ENCODE measurements at places on chromosomes 12 and 14.

GRCh38 chr14:50013198-50013918 is 103.0 kb downstream of the VCPKMT start:
- no peak for DNase-seq

GRCh38 chr12:102726686-102727085 is 190.4 kb downstream of the PAH start:
- no peak for DNase-seq

GRCh38 chr12:4446335-4446734 is 720 bp upstream of the FGF6 start:
- DNase-seq, result no peak

DNA sequence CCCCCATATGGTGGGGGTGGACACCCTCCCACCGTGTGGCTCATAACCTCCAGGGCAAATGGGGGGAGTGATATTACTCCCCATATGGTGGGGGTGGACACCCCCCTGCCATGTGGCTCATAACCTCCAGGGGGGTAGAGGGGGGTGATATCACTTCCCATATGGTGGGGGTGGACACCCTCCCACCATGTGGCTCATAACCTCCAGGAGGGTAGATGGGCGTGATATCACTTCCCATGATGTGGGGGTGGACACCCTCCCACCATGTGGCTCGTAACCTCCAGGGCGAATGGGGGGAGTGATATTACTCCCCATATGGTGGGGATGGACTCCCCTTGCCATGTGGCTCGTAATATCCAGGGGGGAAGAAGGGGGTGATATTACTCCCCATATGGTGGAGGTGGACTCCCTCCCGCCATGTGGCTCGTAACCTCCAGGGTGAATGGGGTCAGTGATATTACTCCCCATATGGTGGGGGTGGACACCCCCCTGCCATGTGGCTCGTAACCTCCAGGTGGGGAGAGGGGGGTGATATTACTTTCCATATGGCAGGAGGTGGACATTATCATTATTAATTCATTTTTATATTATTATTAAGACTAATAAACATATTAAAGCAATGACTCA is 51.2 kb upstream of the OXA1L start:
- DNase-seq, result no peak

DNA sequence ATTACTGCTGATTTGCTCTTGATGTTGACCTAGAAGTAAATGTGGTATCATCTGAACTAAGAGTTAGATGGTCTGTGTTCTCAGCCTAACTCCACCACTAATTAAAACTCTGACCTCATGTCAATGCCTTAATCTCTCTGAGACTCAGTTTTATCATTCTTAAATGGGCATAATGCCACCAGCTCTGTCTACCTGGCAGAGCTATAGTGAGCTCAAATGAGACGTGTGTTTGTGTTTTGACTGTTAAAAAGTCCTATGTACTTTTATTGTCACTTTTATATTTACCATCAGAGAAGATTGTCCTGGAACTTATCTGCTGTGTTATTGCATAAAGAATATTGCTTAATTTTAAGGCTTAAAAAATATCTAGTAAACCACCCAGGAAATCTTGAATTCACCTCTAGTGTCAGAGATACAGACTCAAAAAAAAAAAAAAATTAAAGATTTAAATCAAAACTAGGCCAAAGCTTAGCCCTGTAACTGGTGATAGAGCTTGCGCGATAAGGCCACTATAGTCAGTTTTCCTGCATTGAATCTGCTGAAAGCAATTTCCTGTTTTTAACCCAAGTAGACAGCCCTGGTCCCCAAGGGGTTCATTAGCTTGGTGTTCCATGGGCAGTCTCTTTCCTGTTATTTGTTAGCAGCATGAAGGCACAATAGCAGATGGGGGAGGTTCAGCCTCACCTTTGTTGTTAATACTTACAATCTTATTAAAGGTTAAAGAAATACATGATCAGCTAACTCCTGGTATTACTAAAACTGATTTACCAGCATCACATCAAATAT is 261.8 kb downstream of the ATP23 start:
- DNase-seq, result no peak

- DNase-seq, result no peak
These were observed 13.6 kb downstream of the PAPLN start for GRCh38 chr14:73250781-73251500.

Measured in stimulated activated CD4-positive, alpha-beta T cell treated with anti-CD3 and anti-CD28 coated beads, TNF-alpha, amount 100 ng/mL, for 1 hour (primary cell).